ENCODE measurements at places on chromosomes 3 and 15.

GRCh38 chr15:85869124-85869523, 74.4 kb upstream of the KLHL25 start:
- no peak for DNase-seq

DNA sequence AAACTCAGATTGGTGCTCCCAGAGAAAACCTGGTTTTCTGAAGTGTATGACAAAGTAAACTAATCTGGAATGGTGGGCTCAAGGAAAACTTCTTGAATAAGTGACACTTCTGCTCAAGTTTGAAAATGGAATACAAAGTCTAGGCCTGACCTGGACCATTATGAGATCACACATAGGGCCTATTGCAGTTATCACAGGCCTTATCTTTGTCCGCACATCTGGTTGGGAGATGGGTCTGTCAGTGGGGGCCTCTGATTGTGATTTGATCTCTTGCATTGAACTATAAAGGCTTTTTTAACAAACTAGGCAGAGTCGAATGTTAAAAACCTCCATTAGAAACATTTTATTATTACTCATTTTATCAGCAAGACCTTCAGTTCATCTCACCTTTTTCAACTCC, 405.6 kb downstream of the PTPRG start:
- DNase-seq: no peak

DNA sequence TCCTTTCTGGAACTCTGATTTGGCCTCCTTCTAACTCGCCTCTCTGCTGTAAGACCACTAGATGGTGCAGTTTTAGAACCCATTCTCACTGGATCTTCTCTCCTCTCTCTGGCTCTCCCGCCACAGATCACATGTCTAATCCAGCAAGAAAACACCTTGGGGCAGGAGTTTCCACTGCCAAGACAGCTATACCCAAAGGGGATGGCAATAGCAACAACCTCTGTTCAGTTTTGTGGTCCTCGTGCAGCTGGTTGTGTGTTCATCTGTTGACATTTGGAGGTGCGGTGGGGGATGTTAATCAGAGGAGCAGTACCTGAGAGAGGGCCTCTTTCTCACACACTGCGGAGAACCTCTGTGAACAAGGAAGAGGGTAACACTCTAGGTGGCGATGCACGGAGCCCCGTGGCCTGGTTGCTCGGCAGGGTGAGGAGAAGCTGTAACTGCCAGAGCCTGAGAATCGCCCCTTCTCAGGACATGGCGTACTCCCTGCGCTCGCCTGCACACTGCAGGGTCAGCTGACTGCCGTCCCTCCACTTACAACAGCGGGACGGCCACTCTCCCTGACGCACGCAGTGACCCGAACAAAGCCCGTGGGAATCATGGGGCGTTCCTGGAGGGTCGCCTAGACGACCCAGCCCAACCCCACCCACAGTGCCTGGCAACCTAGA, at the start of gene TEX55:
TSS of gene TEX55 (plus strand) at position 666 of the 668 bp plus-strand sequence. CDS start 25 bp downstream, outside the sequence.
- peak; percentile 18 for DNase-seq

GRCh38 chr15:51585986-51586385, 36.6 kb downstream of the DMXL2 start:
- DNase-seq: no peak

DNA sequence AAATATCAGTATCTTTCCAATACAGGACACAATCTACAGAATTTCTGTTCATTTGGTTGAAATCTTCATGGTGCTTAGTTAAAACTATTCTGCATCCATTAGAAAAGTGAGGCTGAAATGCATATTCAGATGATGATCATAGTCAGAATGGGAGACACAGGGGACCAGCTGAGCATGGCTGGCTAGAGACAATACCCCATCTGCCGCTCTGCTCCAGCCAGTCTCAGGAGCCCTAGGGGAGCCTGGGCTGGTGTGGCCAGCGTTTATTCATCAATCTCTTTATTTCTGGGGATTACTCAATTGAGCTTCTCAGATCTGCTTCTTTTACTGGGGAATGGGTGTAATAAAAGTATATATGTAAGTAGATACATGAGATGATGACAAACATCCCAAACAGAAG, 470.9 kb upstream of the CDIN1 start:
- DNase-seq: no peak

DNA sequence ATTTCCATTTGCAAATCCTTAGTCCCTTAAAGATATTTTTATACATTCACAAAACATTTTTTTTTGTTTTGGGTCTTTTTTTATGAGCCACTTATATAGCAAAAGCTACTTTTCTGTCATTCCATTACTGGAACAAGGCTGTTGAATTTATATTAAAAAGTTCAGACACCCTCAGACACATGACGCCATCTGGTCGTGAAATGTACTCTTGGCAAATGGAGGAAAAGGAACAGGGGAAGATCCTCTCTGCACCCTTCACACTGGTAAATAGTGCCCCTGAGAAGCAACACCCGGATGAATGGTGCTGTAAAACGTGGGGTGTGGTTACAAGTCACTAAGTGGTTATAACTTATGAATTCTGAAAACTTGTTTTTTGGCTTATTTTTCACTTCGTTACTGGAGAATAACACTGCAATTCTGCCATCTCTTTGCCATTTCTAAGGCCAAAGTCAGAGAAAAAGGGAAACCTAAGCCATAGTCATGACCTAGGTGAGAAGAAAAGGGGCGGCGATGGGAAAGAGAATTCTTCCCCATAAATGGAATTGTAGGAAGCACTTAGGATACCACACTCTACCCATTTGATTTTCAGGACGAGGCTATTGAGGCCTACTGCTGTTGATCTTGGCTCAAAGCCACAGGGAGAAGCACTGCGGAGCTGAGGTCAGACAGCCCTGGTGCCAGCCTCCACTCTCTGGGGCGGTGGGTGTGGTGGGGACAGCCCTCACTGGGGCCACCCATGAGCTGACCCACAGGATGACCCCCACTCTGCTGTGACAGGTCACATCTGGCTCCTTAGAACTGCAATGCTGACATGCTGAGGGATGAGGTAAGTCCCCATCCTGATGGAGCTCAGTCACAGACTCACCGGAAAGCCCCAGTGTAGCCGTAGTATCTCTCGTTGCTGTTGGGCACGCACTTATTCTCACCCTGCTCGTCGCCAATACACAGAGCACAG, 21.9 kb downstream of the LTF start:
- DNase-seq: peak; percentile 43

- no peak for DNase-seq
Observed at GRCh38 chr15:45586601-45587094, 531 bp upstream of the BLOC1S6 start.

GRCh38 chr3:197242784-197243432, 55.5 kb downstream of the DLG1 start:
- DNase-seq: no peak

- DNase-seq: no peak
Observed at GRCh38 chr3:30271781-30272180, 334.6 kb upstream of the TGFBR2 start.

GRCh38 chr3:42176242-42177034, 85.3 kb downstream of the TRAK1 start:
- no peak for DNase-seq

DNA sequence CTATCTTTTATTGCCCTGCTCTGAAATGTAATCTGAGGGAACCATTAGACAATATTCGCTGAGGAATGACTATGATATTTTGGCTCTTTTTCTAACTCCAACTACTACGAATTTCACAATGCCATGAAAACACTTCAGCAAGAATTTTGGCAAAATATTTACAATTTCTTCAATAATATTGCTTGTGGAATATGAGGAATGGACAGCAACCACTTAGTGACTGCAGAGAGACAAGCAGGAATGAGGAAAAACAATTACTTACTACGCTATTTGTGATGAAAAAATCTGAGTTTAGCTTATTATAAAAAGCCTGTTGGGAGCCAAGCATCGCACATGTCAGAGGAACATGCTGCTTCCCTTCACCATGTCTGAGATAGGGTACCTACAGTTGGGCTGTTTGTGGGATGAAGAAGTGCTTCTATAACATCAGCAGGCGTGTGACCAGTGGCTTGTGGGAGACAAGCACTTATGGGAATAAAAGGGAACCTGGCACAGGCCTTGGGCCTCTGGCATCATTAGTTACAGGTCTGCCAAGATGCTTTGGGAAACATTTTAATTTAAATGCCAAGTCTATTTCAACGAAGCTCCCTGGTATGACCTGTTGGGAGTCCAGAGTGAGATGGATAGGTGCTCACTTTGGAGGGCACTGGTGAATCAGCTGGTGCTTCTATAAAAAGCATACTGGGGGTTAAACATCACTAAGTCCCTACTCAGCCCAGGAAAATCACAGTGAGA, 2.7 kb upstream of the PLCL2 start:
- DNase-seq: no peak

DNA sequence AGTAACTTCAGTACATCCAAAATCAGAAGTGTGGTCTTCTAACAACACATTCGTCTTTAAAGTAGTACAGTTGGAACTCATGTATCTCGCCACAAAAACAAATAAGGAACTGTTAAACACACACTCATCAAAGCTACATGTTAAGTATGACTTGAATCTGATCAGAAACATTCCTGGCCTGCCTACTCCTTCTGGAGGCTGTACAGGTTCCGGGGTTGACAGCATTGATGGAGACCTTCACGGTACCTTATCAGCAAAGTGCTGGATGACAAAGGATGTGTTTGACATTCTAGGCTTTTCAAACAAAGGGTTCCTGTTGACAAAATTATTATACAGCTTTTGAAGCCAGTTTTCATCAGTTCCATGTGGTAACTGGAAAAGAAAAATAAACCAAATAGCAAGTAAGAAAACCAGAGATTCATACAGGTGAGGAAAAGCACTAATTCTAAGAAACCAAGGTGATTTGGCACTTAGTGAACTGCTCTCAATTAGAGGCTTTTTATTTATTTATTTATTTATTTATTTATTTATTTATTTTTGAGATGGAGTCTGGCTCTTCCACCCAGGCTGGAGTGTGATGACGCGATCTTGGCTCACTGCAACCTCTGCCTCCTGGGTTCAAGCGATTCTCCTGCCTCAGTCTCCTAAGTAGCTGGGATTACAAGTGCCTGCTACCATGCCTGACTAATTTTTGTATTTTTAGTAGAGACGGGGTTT, 44.3 kb downstream of the MYO5C start:
- no peak for DNase-seq

DNA sequence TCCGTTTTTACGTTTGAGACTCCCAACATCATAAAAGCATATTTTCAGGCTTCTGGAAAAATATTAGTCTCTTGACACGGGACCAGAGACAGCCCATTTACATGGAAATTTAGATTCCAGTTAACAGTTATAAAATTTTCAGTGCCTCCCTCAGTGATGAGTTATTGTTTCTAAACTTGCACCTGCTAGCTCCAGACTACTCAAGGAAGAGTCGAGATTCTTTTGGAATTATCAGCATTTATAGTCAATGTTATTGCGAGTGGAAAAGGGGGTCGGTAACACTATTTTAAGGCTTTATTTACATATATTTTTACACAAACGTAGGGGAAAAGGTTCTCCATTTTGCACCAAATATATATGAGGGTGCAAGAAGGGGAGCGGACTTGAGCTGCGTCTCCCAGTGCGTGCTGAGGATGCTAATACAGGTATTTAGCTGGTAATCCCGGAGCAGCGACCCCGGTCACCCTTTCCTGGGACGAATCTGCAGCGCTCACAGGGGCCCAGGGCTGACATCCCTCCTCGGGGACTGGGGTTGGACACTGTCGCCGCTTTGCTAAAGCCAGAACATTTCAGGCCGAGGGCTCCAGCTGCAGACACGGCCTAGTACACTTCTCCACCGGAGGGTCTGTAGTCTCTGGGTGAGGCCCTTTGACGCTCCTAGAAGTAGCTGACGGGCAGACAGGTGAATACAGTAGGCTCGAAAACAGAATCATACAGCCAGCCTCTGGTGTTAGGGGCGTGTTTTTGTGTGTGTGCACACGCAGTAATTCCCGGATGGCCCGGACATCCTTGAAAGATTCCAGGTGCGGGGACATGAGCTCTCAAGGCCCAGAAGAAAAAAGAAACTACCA, 729 bp upstream of the ZBTB11 start:
- DNase-seq: no peak

- DNase-seq: no peak
Observed at GRCh38 chr3:23648996-23649395, 156.8 kb upstream of the UBE2E1 start.

GRCh38 chr3:8238432-8238831, 263.2 kb upstream of the LMCD1 start:
- DNase-seq: no peak

DNA sequence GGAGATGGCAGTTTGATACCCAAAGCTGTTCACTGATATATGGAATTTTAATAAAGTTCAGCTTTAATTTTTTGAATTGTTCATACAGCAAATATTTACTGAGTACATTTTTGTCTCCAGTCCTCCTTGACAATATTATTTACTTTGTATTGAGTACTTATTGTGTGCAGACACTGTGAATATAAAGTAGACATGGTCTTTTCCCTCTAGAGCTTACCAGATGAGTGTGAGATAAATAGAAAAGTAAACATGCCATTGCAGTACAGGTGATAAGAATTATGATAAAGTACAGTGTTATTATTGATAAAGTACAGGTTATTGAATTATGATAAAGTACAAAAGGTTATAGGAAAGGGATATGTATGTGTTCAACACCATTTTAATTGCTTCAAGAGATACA, 2.1 kb downstream of the UBA5 start:
- DNase-seq: no peak

DNA sequence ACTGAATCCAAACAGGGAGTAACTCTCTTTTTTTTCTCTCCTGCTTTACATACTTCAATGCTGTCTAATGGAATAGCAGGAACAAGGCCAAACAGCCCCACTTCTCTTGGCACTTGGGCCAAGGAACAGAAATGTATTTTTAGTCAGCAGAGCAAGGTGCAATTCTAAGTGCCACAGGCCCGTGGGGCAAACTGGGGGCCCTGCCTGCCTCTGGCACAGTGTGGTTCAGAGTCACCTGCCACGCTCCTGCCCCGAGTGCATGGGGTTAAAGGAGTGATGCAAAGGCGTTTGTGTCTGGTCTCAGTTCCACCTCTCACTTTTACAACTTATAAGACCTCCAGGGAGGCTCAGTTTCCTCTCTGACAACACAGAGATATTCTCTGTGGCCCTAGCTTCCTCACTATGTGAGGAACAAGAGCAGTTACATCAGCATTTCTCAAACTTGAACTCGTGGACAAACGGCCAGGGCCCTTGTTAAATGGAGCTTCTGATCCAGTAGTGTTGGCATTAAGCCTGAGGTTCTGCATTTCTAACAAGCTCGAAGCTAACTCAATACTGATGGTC, 51.3 kb downstream of the LRIG1 start:
- no peak for DNase-seq

GRCh38 chr3:112459750-112460149, 39.5 kb downstream of the BTLA start:
- DNase-seq: no peak

- no peak for DNase-seq
Observed at GRCh38 chr3:183161552-183162336, 790 bp downstream of the LAMP3 start.
